ENCODE measurements at places on chromosomes 12 and 14.

GRCh38 chr14:91402771-91403600 lies 14.6 kb downstream of the CCDC88C start:
- ATAC-seq = no peak

DNA sequence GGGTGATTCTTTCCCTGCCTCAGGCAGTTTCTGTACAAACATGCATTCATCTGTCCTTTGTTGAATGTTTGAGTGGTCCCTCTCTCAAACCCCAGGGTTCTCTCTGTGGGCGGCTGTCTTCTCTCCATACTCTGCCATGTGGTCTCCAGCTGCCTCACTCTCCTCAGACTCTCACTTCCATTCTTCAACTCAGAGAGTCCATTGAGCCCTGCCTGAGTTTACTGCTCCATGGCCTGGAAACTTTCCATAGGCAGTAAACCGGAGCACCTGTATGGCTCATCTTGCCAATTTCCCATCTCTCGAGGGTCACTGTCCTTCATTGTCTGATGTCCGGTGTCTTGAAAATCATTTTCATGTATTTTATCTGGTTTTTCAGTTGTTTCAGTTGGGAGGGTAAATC lies 11.3 kb downstream of the C14orf132 start:
- ATAC-seq = no peak

DNA sequence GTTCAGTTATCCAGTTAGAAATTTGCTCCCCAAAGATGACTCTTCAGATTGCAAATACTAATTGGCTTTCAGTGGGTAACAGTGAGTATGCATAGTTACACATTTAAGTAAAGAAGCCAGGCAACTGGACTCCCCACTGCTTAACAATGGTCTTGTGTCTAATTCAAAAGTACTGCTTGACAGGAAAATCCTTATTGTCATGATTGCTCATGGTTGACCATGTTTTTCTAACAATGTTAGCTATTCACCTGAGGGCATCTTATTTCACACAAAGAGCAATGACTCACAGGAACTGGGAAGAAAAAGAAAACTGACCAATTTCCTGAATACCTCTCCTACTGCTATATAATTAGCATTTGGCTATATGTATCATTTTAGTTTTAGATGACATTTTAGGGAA lies 33.7 kb upstream of the ALG10B start:
- ATAC-seq = no peak

GRCh38 chr14:93520053-93520607 lies 89.4 kb downstream of the UNC79 start:
- ATAC-seq = no peak

GRCh38 chr14:61188978-61189808 lies 91.9 kb downstream of the TMEM30B start:
- ATAC-seq = no peak

DNA sequence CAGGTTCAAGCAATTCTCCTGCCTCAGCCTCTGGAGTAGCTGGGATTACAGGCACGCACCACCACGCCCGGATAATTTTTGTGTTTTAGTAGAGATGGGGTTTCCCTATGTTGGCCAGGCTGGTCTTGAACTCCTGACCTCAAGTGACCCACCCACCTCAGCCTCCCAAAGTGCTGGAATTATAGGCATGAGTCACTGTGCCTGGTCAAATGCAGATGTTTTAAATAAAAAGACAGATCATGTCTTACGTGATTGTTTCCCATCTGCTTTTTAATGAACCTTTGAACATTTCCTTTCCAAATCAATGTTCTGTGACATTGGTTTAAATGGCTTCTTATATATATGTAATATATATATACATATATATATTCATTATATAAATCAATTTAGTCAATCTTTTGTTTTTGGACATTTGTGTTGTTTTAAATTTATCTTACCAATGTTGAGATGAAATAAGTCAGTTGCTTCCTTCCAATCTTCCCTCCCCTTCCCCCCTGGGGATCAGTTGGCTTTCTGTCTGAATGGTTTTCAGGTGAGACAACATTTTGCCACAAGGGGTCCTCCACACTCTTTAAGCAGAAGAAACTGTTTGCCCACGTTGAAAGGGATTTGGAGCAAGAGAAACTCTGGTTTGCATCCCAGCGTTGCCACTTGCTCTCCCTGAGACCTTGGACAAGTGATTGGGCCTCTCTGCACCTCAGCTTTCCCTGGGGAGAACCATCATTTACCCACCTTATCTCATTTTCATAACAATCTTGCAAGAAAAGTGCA lies 47.6 kb upstream of the RBM19 start:
- ATAC-seq = no peak

DNA sequence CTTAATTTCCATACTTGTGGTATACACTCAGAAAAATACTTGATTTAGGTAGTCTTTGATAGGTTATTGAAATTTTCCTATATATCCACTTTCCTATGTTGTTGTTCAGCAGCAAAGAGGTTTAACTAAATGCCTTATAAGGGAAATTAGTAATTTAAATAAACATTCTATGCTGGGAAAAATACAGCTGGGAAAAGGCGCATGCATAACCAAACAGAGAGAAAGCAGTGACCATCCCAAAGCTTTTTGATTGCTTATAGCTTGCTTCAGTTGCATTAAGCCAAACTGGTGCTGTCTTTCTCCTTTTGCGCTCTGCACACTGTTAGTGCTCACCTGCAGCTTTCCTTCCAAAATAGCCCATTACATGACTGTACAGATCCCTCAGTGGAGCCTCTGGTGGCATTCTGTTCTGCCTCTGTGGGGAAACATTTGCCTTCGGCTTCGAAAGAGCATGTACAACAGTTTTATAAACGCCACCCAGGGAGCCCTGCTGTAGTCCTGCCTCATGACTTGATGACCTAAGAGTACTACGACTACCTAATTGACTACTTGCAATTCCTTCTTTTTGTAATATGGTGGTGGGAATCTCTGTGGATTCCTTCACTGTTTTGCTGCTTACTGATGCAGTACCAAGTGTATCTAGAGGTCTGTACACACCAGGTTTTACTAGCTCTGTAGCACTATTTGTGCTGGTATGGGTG lies 120.8 kb downstream of the RALGAPA1 start:
- ATAC-seq = no peak

DNA sequence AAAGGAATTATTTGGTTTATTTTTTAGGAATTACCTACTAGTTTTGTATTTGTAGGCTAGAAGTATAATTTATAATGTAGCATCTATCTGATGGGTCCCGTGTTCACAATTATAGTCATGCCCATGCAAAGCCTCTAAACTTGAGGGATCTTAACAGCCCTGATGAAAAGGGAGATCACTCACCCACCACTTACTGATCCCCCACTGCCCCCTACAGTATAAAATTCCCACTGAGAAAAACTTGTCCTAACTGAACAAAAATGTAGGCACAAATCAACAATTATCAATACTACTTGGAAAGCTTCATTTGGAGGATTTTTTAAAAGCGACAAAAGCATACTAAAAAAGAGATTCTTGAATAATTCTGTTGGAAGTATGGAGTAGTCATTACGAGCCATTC lies 21.0 kb downstream of the WIF1 start:
- no peak for ATAC-seq

All from activated CD4-positive, CD25-positive, alpha-beta regulatory T cell treated with anti-CD3 and anti-CD28 coated beads, Interleukin-2, amount 50 U/mL, for 24 hours (primary cell).